ENCODE measurements at places on chromosomes 2 and 18.

GRCh38 chr2:216287251-216287650 lies 85.0 kb downstream of the MARCHF4 start:
- no peak for DNase-seq

GRCh38 chr18:68301441-68301840 lies 413.5 kb downstream of the TMX3 start:
- DNase-seq: no peak

- no peak for DNase-seq
Measured at GRCh38 chr18:41828137-41828536, 126.9 kb upstream of the PIK3C3 start.

GRCh38 chr2:121993682-121994081 lies 238.2 kb downstream of the TSN start:
- no peak for DNase-seq

DNA sequence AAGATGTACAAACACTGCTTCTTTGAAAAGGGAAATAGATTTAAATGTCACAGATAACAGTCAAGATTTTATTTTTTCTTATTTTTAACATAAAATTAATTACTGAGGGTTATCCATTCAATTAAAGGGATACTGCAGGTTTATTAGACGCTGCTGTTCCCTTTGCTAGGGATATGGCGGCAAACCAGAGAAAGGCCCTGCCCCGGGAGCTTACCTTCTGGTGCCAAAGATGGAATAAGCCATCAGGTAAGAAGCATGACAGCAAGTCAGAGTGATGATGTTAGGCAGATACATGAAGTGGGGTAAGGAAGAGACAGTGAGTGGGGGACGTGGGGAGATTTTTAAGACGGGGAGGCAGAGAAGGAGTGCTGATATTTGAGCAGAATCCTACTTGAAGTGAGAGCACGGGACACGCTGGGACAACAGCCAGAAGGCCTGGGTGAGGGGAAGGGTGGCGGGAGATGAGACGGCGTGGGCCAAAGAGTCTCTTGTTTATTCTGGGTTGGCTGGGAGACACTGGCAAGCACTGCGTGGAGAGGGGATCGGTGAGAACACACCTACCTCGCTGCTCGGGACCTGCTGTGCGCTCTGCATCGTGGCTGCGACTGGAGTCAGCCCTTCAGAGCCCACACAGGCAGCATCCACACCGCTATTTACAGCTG lies 250.5 kb upstream of the TMEM200C start:
- DNase-seq: no peak

DNA sequence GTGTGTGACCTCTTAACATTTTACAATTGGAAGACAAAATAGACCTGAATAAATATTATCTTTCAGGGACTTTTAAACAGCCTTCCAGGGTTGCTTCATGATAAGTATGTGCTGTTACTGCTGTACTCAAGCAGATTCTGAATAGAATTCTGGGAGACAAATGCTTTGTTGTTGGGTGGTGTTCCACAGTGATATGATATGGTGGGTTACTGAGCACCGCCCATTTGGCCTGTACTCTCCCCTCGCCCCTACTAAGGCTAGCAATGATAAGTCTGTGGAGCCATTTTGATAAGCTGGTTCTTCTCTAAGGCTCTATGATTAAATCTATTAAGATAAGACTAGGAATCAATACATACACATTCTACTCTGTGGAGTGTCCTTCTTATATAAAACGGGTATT lies 89.8 kb upstream of the ITGA4 start:
- no peak for DNase-seq

- DNase-seq: no peak
Measured at GRCh38 chr2:235573331-235574221, 79.7 kb downstream of the AGAP1 start.

- no peak for DNase-seq
Measured at GRCh38 chr2:10900216-10901109, 11.3 kb upstream of the KCNF1 start.

DNA sequence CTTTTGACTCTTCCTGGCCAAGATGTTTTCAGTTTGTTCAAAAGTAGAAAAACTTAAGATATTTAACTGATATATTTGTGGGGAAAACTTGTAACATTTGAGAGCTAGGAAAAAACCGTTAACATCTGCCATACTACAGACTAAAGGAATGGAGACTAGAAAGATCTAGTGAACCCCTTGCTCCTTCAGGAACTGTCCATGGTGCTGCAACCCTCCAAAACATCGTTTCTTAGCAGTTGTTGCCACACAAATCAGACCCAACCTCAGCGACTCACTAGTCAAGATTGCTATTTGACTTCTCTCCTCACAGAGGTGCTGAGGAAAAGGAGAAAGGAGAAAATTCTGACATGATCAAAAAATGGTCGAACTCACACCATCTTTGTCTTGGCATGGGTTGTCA lies 393.8 kb upstream of the LYPD1 start:
- no peak for DNase-seq

DNA sequence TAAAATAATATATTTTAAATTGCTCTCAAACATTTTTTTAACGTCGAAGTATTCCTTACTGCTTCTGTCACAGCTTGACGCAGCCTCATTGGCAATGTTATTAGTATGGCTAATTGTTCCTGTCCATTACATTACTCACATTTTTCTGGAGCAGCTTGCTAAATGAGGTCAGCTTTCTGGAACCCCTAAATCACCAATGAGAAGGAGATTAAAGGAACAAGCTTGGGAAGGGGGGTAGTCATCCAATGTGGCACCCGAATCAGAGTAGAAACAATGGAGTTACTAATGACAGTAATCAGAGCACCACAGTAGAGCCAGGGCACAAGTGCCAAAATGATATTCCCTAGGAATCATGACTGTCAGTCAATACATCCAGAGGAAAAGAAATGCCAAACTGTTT lies 5.1 kb downstream of the NEUROD1 start:
- DNase-seq: no peak

DNA sequence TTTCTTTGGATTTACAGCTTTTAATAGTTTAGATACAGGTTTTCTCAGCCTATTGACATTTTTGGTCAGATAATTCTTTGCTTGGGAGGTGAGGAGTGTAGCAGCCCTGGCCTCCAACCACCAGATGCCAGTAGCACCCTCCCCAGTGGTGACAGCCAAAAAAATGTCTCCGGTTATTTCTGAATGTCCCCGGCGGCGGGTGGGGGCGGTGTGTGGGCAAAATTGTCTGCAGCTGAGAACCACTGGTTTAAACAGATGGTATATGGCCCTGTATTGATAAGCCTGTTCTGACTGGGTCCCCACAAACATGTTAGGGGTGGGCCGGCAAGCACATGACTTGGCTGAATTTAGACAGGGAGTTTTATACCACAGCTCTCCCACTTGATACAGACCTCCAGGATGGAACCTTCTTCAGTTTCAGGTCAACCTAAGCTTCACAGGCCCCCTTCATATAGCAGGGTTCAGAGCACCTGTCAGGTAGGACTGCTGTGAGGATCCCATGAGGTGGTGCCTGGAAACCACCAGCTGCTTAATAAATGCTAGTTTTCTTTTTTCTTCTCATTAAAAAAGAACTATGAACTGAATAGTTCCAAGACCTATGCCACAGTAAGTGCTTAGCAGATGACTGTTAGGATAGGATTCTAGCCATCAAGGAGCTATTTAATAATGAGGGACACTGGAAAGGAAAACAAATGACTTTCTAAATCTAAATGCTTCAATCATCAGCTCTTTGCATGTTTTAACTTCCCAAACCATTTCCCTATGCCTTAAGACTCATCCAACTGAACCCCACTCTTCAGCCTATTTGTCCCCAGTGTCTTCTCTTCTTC lies 18.1 kb downstream of the LPIN2 start:
- DNase-seq: no peak

GRCh38 chr18:59593291-59593717 lies 103.9 kb downstream of the CCBE1 start:
- no peak for DNase-seq

DNA sequence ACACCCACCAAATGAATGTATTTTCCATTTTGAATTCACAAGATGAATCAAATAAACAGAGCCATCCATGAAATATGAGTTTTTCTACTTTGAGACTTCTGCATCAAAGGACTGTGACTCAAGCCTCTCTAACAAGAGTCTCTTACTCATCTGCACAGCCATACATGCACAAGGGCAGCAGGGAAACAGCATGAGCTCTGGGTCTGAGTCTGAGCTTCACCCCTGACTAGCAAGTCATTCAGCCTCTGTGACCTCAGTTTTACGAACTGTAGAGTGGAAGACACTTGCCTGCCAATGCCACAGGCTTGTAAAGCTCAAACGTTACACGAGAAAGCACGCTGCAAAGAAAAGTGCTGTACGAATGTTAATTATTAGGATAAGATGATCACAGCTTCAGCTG lies 42.9 kb downstream of the MREG start:
- no peak for DNase-seq

DNA sequence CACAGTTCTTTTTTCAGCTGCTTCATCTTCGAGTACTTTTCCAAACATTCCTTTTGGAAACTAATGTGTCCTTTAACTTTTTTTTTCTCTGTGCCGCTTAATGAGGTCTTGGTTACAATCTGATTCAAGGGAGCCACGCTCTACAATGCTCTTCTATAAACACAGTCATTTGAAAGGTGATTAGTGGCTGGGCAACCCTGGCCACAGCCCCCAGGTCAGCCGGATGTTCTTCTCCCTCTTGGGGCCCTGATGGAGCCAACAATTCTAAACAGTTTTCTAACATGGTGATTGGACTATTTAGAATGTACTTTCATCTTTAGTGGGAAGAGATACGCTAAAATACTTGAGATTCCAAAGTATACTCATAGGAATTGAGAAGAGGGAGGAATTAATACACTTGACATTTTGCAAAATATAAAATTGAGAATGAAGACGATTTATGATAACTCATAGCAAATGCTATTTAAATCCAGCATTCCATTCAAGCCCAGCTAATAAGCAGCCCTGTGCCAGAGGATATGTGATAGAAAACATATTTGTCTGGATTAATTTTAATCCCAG lies 83.7 kb upstream of the MBOAT2 start:
- no peak for DNase-seq

- DNase-seq: no peak
Measured at GRCh38 chr18:63905361-63905760, 2.4 kb upstream of the SERPINB10 start.

- no peak for DNase-seq
Measured at GRCh38 chr2:153394247-153394646, 84.3 kb downstream of the RPRM start.

DNA sequence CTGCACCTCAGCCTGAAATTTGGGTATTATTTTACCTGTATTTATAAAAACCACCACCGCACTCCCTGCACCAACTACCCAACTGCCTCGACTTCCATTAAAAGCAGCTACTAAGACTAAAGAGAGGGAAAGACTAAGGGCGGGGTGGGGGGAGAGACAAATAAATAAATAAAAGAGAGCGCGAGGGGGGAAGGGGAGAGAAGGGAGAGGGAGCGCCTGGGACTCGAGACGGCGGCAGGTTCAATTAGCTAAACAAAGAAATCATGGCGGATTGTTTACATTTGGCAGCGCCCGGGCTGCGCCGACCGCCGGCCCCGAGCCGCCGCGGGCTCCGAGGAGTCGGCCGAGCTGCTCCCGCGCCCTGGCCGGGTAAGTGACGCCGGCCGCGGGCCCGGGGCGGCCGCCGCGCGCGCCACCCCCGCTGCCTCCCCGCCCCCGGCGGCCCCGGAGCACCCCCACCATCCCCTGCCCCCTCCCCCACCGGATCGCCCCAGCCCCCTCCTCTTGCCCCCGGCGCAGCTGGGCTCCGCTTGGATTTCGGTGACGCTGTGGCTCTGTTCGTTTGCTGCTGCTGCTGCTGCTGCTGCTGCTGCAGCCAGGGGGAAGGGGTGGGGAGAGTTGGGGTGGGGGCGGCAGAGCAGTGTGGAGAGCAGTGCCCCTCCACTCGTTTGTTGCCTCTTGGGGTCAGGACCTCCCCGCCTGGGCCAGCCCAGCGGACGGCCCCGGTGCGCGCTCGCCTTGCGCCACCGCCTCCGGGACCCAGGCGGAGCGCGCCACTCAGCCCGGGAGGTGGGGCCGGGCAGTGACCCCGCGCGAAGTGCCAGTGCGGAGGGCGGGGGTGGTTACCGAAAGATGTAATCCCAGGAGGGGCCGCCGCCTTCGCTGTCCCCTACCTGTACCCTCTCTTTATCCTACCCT lies 187.2 kb upstream of the FANCL start:
- peak; percentile 68 for DNase-seq

DNA sequence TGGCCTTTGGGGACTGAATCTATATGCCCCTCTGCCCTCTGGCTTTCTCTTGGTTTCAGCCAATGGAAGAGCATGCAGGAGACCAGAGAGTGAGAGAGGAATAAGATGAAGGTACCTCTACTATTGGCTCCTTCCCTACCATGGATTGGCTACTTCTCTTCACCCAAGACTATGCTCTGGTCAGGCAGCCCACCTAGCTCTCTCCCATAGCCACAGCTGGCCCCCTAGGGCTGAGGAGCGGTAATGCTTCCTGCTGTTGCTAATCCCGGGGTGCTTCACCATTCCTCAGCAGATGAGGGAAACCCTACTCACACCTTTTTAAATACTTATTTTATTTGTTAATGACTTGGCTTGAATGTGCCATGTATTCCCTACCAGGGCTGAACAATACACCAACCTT lies 142.4 kb downstream of the MREG start:
- DNase-seq: no peak

DNA sequence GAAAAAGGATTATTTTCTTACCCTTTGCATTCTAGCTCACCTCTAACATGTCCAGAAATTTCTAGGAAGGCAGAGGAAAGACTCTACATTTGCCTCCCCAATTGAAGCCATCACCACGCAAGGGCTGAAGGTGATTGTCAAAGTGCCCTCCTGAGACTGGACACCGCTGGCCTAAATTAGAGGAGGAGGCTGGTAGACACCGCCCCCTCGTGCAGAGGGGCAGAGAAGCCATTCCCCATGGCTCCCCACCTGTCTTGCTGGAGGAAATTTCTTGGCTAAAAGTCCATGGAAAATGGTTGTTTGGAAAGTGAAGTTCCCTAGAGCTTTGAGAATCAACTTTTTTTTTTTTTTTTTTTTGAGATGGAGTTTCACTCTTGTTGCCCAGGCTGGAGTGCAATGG lies 31.3 kb upstream of the CREB1 start:
- no peak for DNase-seq

DNA sequence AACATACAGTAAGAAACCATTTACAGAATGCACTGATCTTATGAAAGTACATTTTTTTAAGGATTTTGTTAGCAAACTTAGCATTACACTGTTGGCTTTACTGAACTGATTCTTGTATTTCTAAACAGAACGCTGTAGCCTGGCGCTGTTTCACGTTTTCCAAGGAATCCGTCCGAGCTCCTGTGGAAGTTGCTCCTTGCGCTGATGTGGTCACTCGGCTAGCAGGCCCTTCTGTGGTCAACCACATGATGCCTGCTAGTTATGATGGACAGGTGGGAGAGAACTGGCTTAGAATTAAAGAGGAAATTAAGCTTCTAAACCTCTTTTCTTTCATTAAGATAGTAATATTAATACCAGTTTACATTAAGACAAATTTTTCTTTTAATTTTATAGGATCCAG lies 76.8 kb downstream of the CEP192 start:
- DNase-seq: no peak

GRCh38 chr18:46630160-46630559 lies 26.9 kb downstream of the LOXHD1 start:
- DNase-seq: no peak

GRCh38 chr2:71261534-71261933 lies 34.6 kb upstream of the PAIP2B start:
- DNase-seq: no peak
